ENCODE measurements at places on chromosomes 3 and 15.

GRCh38 chr15:80151148-80151547 is 1.7 kb upstream of the FAH start:
- no peak overlapping the region for H3K4me3 ChIP-seq
- no peaks in the 10 kb centered on the region for H3K36me3 ChIP-seq
- DNase-seq = no peak
- H3K27ac ChIP-seq = no peak overlapping the region

- H3K36me3 ChIP-seq = no peaks in the 10 kb centered on the region
- no peak overlapping the region for H3K27ac ChIP-seq
- H3K27me3 ChIP-seq = no peaks in the 10 kb centered on the region
- H3K4me3 ChIP-seq = no peak overlapping the region
These were observed 525.0 kb downstream of the GABRG3 start for GRCh38 chr15:27495963-27496459.

DNA sequence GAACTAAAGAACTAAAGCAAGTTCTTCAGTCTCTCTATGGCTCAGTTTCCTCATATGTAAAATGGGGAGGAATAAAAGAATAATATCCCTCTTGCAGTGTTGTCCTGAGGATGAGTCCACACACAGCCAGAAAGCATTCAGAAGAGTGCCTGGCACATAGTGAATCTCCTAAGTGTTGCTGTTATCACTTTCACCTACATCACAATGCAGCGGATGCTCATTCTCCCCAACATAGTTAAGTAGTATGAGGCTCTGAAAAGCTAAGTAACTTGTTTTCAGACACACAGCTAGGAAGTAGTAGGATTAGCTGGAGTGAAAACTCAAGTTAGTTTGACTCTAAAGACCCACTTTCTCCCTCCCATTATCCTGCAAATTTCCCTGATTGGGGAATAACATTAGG is 9.1 kb upstream of the USP3 start:
- DNase-seq = no peak
- no peaks in the 10 kb centered on the region for H3K36me3 ChIP-seq
- no peak overlapping the region for H3K27ac ChIP-seq
- H3K4me3 ChIP-seq = no peak overlapping the region

DNA sequence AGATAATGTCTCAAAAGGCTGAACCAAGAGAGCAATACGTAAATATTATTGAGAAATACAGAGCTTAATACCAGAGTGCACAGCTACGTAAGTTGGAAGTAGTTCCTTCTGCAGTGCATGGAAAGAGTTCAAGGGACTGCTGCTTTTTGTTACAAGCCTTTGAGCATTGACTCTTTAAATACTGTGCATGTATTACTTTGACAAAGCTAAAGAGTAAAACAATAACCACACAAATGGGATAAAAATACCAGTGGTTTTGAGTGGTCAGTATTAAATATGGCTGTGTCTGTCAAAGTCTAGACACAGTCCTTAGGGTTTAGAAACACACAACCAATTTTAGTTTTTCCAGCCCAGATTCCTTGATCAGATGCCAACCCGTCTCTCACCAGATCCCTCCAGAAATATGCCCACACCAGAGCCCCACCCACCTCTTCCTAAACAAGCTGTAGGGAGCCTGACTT is 62.1 kb downstream of the SSR3 start:
- H3K4me1 ChIP-seq = no peaks in the 10 kb centered on the region
- H3K27me3 ChIP-seq = no peaks in the 10 kb centered on the region
- no peak overlapping the region for H3K4me3 ChIP-seq

DNA sequence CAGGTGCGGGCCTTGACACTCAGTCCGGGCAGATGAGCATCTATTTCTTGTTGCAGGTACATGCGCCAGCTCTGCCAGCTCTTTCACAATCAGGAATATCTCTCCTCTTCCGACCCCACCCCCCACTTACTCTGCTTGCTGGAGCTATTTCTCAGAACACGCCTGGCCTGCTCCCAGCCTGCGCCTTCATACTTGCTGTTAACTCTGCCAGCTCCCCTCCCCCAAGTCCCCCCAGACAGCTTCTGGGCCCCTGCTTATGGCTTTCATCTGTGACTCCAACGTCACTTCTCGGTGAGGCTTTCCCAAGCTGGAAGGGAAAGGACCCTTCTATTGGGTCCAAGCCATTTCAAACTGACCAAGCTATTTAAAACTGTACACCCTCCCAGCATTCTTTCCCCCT is 15.2 kb downstream of the MAGEF1 start:
- DNase-seq = no peak
- no peaks in the 10 kb centered on the region for H3K36me3 ChIP-seq
- no peak overlapping the region for H3K4me3 ChIP-seq
- no peak overlapping the region for H3K27ac ChIP-seq

DNA sequence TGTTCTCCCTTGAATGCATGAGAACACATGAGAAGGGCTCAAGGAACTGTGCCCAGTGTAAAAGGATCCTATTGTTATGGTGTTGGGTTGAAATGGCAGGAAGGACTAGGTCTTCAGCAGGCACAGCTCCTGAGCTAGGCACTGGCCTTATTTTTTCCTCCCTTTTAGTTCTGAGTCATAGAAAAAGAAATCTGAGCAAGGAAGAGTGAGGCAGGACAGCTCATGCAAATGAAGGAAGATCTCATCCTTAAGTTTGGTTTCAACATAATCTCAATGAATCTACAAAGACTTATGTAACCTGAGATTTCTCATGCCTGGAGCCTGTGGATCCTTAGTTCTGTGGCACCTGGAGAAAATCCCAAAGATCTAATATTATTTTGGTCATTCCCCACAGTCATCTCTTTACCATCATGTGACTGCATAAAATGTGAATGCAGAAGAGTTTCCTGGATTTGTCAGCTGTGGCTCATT is 188.6 kb upstream of the TBL1XR1 start:
- H3K36me3 ChIP-seq = no peaks in the 10 kb centered on the region
- H3K27me3 ChIP-seq = no peaks in the 10 kb centered on the region
- no peak overlapping the region for H3K27ac ChIP-seq
- no peak overlapping the region for H3K4me3 ChIP-seq

DNA sequence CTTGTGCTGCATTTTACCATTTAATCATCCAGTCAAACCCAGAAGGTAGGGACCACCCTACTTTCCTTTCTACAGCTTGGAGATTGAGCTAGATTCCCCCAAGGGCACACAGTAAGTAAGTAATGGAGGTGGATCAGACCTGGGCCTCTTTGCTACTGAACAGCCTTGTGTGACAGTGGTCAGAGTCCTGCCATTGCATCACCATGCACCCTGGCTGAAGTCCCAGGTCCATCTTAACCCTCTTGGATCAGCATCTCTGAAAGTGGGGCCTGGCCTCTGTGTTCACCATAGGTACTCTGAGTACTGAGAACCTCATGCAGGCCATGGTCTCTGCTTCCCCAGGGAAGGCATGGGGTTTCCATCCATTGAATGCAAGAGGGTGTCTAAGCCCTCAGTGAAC is 34.5 kb upstream of the ATP10A start:
- H3K36me3 ChIP-seq = no peaks in the 10 kb centered on the region
- DNase-seq = no peak
- H3K4me3 ChIP-seq = no peak overlapping the region
- H3K27me3 ChIP-seq = no peaks in the 10 kb centered on the region
- no peak overlapping the region for H3K27ac ChIP-seq

GRCh38 chr3:172167892-172168648 is 128.7 kb downstream of the FNDC3B start:
- peaks cover 7% of the 10 kb centered on the region for H3K4me1 ChIP-seq
- no peaks in the 10 kb centered on the region for H3K27me3 ChIP-seq

DNA sequence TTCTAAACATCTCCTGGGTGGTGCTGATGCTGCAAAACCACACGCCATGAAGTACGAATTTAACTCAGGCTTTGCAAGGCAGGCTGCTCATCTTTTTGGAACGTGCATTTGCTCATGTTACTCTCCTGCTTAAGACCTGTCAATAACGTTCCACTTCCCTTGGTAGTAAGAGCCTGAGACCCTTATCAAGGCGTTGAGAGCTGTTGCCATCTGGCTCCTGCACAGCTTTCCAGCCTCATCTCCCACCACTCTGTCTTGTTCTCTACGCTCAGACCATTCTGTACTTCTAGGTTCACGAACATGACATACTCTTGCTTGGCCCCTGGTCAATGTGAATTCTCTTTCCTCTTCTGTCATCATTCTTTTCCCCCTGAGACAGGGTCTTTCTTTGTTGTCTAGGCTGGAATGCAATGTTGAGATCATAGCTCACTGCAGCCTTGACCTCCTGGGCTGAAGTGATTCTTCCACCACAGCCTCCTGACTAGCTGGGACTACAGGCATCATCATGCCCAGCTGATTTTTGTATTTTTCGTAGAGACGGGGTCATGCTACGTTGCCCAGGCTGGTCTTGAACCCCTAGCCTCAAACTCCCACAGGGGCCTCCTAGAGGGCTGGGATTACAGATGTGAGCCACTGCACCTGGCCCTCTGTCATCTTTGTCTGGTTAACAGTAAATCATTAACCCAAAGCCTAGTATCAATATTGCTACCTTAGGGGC is 202.8 kb downstream of the CADPS start:
- H3K27ac ChIP-seq = no peak overlapping the region
- H3K36me3 ChIP-seq = no peaks in the 10 kb centered on the region
- H3K27me3 ChIP-seq = no peaks in the 10 kb centered on the region
- no peaks in the 10 kb centered on the region for H3K4me1 ChIP-seq

DNA sequence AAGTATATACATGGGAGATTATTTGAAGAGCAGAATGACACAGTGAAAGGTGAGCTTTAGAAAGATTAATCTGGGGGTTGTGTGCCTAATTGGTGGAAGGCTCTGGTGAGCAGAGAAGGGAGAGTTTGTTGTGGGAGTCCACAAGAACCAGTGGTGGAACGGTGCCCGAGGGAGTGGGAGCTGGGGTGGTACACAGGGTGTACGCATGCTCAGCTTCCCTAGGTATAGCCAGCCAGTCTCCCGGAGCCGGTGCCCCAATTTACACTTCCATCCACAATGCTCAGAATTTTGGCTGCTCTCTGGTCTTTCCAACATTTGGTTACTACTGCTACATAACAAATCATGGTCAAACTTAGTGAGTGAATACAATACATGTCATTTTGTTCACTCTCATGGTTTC is 92.5 kb downstream of the MITF start:
- H3K36me3 ChIP-seq = no peaks in the 10 kb centered on the region
- no peak overlapping the region for H3K27ac ChIP-seq
- DNase-seq = no peak

- H3K36me3 ChIP-seq = no peaks in the 10 kb centered on the region
- DNase-seq = no peak
- H3K27me3 ChIP-seq = no peaks in the 10 kb centered on the region
- H3K4me3 ChIP-seq = no peak overlapping the region
These were observed 266.9 kb downstream of the KCNMB2 start for GRCh38 chr3:178802993-178803693.

DNA sequence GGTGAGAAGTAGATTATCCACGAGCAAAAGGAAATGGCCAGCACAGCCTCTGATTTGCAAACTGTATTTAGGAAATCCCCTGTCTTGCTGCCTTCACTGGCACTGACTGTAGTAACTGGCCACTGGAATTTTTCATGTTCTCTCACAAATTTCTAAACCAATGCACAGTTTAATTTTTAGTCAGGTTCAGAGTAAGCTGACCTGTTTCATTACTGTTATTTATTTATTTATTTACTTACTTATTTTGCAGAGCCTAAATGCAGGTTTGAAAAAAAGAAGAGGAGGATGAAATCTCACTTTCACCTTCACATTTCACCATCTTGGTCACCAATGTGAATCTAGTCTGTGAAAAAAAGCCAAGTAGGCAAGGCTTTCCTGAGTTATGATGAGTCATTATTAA is 291.0 kb downstream of the PLOD2 start:
- no peaks in the 10 kb centered on the region for H3K36me3 ChIP-seq
- DNase-seq = no peak
- no peaks in the 10 kb centered on the region for H3K4me1 ChIP-seq
- no peak overlapping the region for H3K27ac ChIP-seq

DNA sequence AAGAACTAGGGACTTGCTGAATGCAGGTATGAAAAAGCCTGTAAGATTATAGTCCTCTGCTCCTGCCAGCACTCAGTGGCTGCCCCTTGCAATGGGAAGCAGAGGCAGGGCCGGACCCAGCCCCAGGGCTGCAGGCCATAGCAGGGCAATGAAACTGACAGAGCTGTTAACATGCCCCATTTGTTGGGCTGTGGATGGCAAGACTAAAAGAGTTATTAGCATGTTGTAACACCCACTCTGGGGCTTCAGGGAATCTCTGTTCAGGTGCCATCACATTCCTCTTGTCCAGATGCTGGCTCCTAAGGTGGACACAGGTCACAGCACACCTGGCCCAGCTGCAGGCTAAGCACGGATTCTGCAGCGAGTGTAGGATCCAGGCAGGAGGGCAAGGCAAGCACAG is 7.4 kb upstream of the OR5H2 start:
- H3K36me3 ChIP-seq = no peaks in the 10 kb centered on the region
- no peaks in the 10 kb centered on the region for H3K4me1 ChIP-seq
- no peak overlapping the region for H3K4me3 ChIP-seq
- no peak overlapping the region for H3K27ac ChIP-seq

DNA sequence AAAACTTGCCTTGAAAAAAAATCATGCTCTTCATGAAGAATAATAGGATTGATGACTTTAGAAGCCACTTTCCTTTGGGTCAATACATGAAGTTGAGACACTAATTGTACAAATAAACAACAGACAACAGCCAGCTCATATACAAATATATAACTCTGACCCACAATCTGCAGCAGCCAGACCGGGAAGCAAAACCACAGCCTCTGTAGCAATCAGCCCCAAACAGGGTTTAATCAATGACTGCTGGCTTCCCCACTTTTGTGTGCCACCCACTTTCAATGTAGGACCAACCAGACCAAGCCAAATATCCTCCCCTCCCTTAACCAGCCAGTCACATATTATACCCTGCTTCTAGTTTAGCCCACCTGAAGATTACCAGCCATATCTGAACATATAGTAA is 39.0 kb downstream of the IFT57 start:
- no peaks in the 10 kb centered on the region for H3K27me3 ChIP-seq
- H3K4me1 ChIP-seq = no peaks in the 10 kb centered on the region
- H3K36me3 ChIP-seq = no peaks in the 10 kb centered on the region
- H3K27ac ChIP-seq = no peak overlapping the region
- H3K4me3 ChIP-seq = no peak overlapping the region

DNA sequence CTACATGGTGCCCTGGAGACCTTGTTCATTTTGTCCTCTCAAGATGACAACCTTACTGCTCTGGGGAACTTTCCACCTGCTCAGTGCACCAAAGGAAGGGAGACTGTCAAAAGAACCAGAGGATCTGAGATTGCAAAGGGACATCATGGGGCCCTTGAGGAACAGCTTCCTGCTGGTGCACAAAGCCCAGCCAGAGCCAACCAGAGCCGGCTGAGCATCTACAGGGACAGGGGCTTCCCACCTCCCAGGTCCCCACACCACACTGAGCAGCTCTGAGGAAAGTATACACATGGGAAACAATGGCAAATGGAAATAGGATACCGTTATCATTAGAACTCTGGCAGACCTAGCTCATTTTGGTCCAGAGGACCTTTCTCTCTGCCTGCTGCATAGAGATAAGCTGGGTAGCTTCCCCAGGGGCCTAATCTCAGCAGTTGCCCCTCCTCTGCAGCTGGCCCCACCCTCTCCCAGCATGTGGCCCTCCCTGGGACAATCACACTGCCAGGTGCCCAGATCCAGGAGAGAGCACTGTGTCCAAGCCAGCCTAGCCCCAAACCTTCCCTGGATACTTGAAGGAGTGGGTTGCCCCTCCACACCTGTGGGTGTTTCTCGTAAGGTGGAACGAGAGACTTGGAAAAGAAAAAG is 123.4 kb upstream of the PRR20G start:
- H3K36me3 ChIP-seq = no peaks in the 10 kb centered on the region
- H3K4me1 ChIP-seq = no peaks in the 10 kb centered on the region
- peak; percentile 7 for DNase-seq
- H3K27me3 ChIP-seq = no peaks in the 10 kb centered on the region

GRCh38 chr3:57078635-57079473 is 18.4 kb downstream of the SPATA12 start:
- DNase-seq = peak; percentile 65
- no peaks in the 10 kb centered on the region for H3K4me1 ChIP-seq
- H3K27ac ChIP-seq = peak overlapping the region; percentile 45
- no peaks in the 10 kb centered on the region for H3K27me3 ChIP-seq
- no peaks in the 10 kb centered on the region for H3K36me3 ChIP-seq
- H3K4me3 ChIP-seq = peak overlapping the region; percentile 55
